NT2/D1 (cell line): ENCODE measurements at places on chromosomes 7 and 10.
A peak's percentile ranks its signal among the peaks of the same experiment; 100 is the strongest.

DNA sequence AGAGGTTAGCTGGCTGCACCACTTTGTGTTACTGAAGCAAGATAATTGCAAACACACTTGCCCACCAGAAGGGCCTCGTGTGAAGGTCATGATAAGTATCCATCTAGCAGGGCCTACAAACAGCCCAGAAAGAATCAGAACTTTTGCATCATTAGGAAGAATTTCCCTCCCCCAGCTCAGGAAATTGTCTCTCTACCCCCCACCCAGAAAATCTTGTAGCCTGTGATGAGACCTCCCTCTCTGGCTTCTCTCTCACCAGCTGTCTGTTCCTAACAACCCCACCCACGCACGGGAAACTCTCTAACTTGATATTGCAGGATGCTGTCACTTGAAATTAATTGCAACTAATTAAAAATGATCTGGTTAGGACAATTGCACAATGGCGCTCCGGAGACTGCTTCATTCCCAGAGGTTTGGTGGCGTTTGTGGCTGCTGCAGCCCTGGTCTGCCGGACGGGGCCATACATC, 34.5 kb downstream of the ZNF503 start:
- no peak for DNase-seq

DNA sequence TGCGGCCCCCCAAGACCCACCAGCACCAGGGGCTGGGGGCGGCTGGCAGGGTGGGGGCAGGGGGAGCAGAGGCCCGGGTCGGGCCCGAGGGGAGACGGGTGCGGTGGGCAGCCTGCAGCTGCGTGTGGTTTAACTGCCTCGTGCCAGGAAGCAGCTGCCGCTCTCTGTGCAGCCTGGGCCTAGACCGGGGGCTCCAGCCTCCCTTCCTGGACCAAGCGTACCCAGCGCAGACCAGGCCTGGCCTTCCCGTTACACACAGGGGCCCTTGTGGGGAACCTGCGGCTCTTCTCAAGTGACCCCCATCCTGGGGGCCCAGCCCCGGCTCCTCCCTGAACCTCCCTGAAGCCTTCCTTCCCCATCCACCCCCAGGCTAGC, 6.6 kb upstream of the INTS1 start:
- no peak for DNase-seq

DNA sequence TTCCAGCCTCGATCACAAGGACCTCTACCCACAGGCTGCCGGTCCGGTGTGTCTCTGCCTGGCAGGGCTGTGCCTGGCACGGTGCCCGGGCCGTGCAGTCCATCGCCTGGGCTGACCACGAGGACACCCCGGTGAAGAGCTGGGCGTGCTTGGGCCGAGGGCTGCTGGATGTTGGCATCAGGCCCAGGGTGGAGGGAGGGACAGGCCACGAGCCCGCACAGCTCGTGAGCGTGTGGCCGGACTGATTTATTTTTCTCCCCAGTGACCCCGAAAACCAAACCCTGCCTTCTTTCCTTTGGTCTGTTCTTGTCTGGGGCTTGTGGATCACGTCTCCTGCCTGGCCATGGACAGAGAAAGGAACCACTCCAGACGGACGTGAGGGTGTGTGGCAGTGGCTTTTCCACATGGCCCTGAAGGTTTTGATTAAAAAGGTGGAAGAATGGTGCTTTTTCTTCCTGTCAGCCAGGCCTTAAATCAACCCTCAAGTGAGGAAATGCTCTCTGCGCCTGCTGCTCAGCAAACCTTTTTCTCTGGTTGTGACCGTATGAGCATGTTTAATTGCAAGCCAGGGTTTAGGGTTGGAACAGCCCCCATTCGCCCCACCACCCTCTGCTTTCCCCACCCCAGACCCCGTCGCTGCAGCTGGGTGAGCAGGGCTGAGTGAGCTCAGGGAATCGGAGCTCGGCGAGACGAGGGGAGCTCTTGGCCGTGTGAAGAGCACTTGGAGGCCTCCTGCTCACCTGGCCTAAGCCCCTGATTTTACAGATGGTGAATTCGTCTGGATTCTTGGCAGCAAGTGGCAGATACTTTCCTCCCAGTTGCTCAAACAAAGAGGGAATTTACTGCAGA, 130.1 kb downstream of the RGS10 start:
- DNase-seq = no peak

GRCh38 chr7:70614237-70615045, 517.5 kb upstream of the GALNT17 start:
- no peak for DNase-seq

DNA sequence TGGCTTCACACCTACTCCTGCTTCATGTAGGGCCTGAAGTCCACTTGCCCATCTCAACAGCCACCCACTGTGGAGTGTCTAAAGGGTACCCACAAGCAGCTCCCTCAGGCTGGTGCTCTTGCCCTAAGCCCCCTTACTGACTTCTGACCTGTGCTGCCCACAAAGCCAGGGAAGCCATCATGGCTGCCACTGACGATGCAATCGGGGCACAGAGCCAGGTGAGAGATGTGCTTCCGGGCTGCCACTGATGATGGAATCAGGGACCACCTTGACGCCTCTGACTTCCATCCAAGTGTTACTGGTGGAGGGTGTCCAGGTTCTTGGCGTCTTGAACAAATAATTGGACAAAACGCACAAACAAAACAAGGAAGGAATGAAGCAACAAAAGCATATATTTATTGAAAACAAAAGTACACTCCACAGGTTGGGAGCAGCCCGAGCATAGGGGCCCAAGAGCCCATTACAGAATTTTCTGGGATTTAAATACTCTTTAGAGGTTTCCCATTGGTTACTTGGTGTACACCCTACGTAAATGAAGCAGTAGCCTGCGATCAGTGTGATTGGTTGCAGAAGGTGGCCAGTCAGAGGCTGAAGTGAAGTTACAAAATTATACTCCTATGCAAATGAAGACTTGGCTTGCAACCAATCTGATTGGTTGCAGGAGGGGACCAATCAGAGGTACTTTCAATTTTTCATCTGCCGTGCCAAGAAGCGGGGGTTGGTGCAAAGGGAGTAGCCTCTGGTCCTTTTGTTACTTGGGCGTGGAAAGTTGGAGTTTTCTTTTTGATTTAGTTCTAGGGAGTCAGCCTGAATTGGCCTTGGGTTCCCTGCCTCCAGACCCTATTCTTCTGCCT, 4.5 kb downstream of the CPA2 start:
- no peak for DNase-seq

GRCh38 chr10:92619368-92619767, 26.4 kb downstream of the KIF11 start:
- no peak for DNase-seq

- DNase-seq = no peak
Observed at GRCh38 chr7:123719197-123719721, 29.5 kb downstream of the WASL start.

DNA sequence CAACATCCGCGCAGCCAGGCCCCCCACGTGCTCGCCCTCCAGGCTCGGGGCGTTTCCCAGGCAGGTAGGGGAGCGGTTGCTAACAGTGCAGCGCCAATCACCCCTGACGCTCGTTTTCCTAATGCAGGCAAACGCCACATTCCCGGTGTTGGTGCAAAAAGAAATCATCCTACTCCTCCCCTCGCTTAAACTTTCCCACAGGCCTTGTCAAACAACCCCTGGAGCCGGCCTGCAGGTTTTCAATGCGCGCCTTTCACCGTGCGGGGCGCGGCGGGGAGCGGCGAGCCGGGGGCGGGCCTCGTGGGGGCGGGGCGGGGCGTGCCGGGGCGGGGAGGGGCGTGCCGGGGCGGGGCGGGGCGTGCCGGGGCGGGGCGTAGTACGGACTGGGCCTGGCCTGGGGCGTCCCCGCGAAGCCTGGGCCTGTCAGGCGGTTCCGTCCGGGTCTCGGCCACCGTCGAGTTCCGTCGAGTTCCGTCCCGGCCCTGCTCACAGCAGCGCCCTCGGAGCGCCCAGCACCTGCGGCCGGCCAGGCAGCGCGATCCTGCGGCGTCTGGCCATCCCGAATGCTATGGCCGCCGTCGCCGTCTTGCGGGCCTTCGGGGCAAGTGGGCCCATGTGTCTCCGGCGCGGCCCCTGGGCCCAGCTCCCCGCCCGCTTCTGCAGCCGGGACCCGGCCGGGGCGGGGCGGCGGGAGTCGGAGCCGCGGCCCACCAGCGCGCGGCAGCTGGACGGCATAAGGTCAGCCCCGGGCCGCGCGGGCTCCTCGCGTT, at the start of gene ECHDC3:
Gene ECHDC3, plus strand, starts transcription at position 374 of the 770 bp plus-strand sequence. Its CDS starts 195 bp downstream, at position 569.
- peak; percentile 11 for DNase-seq

DNA sequence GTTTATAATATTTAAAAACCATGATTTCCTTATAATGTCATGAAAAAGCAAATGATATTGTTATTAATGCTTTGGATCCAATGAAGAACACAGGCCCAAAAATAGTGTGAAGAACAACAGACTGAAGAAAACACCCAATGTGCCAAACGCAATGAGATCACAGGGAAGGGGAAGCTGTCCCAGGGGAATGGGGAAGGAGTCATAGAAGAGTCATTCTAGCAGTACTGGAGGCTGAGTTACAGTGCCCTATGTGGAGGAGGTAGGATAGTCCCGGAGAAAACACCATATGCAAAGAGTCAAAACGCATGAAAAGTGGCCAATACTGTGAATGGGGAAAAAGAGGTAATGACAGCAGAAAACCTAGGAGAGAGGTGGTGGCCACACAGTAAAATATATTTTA, 50.9 kb downstream of the TPK1 start:
- DNase-seq = no peak

DNA sequence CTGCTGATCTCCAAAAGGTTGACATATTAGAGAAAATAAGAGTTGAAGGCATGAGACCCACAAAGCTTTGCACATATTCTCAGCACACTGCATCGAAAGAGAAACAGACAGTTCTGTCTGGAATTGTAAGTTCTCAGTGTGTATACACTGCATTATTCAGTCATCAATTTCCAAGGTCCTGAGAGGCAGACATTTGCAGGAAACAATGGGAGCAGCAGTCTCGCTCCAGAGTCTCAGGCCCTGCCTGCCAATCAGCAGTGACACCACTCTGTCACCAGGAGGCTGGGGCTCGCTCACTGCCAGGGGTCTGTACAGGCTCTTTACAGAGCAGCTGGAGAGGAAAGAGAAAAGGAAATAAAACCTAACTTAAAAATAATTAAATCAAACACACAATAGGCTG, 36.3 kb downstream of the JAZF1 start:
- peak; percentile 27 for DNase-seq

GRCh38 chr7:69193061-69193460, 405.2 kb upstream of the AUTS2 start:
- DNase-seq = no peak

- no peak for DNase-seq
Observed at GRCh38 chr10:116828116-116828515, 21.2 kb upstream of the ENO4 start.

DNA sequence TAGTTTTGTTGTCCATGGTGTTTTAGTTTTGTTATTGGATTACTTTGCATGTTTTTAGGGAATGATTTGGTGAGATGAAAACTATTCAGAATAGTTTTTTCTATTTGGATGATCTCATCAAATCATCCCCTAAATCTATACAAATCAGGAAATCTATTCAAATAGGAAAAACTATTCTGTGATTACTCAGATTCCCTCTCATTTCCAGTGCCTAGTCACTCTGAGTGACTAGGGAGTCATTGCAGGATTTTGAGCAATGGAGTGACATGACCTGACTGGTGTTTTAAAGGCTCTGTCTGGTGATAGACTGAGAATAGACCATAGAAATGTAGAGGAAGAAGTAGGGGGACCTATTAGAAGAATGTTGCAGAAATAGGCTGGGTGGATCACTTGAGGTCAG, 72.4 kb downstream of the TPST1 start:
- DNase-seq = no peak

GRCh38 chr10:48330269-48330668, 23.8 kb downstream of the MAPK8 start:
- DNase-seq = no peak
